ENCODE measurements at places on chromosomes 2 and 18.
A peak's percentile ranks its signal among the peaks of the same experiment; 100 is the strongest.

DNA sequence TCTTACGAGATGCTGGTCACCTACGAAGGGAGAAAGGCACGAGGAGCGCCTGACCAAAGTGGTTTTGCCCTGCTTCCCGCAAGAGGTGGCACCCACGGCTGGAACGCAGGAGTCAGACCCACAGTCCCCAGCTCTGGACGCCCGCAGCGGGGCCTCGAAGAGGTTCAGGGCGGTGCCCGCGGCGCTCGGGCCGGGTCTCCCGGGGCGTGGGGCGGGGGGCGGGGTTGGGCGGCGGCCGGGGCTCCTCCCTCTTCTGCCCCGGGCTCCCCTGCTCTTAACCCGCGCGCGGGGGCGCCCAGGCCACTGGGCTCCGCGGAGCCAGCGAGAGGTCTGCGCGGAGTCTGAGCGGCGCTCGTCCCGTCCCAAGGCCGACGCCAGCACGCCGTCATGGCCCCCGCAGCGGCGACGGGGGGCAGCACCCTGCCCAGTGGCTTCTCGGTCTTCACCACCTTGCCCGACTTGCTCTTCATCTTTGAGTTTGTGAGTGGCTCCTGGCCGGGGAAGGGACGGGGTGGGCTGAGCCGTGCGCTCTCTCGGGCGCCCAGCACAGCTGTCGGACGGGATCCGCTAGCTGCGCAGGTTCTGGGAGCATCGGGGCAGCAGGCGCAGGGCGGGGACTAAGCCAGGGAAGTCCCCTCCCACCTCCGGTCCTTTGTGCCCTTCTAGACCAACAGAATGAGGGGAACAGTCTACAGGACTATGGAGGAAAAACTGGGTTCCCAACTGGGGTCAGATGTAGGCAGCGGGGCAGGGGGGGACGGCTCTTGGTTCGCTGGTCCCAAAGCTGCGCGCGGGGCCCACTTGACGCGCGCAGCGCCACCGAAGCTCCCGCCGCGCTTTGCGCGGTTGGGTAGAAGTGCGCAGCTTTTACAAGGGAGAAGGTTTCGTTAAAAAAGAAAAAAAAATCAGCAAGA is at the start of gene MAL:
Gene MAL (plus strand): TSS at position 303 of the 914 bp plus-strand sequence. CDS start 85 bp downstream, at position 388.
- peak; percentile 23 for DNase-seq

- no peak for DNase-seq
Measured at GRCh38 chr2:158102446-158102845, 770 bp downstream of the UPP2 start.

DNA sequence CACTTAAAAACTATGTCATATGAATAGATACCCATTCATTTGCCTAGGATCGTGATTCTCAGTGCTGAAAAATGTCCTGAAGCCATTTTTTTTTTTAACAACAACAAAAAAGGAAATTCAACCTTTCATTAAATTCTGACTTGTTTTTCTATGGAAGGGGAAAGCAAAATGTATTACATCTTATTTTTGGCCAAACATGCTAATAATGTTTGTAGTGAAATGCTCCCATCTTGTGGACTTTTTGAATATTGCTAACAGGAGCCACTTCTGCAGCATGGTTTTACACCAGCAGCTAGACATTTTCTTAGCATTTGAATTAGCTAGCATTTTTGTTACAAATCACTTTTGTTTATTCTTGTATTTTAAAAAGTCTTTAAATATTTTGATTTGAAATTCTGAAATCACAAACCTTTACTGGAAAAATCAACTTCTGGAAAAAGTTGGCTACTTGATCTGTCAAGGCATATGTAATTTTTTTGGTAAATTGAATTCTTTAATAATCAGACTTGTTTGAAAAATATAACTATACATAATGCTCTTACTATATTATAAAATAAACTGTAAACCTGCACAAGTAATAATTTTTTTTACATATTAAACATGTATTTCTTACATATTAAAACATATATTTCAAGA is 75.8 kb downstream of the KIDINS220 start:
- DNase-seq: peak; percentile 36

DNA sequence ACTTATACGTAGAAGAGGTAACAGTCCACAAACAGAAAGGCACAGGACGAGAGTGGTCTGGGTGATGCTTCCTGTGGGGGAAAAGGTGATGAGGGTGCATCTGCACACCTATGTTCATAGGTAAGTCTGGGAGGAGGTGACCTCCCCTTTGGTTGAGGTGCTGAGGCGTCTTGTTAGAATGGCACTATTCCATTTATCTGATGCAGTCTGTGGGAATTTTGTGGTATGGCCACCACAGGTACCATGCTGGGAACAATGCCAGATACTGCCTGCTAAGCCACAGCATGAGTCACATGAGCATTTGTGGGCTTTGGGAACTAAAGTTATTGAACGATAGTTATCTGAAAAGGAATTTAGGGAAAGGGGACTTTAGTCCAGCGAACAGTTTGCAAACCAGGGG is 27.9 kb downstream of the IL37 start:
- no peak for DNase-seq

DNA sequence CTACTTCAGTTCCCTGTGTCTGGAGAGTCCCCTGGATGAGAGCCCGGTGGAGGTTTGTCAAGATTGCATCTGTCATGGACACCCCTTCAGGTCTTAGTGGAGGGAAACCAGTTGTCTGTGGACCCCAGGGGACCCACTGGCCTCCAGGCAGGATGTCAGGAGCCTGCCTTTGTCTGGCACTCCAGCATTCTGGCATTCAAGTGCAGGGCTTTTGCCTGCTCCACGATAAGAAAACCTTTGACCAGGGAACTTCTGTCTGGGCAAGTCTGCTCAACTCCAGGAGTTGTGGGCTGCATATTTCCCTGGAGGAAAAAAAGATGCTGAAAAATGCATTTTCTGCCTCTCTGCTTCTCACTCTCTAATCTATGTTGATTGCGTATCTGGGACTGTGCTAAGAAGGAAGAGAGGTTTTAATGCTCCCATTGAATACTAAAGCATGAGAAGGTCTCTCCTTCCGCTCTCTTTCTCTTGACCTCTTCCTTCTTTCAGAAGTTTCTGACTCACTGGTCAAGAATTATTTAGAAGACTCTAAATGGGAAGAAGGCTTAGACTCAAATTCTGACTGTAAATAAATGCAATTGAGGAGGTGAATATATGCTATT is 104.5 kb downstream of the MMADHC start:
- no peak for DNase-seq

DNA sequence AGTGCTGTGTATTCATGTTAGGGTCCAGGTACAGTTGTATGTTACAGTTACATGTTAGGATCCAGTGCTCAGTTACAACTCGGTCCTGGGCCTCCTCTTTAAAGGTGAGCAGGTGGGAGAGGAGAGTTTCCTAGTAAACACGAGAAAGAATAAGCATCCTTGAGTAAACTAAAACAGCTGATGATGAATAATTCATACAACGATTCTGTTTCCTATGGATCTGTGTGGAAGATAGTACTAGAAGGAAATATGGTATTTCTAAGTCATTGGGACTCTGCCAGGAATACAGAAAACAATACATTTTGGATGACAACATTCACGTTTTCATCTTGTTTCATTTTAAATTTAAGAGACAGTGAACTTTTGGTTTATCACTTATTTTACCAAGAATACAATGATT is 29.5 kb downstream of the SNTG2 start:
- no peak for DNase-seq

- no peak for DNase-seq
Measured at GRCh38 chr18:55248495-55248894, 289.2 kb upstream of the CCDC68 start.

DNA sequence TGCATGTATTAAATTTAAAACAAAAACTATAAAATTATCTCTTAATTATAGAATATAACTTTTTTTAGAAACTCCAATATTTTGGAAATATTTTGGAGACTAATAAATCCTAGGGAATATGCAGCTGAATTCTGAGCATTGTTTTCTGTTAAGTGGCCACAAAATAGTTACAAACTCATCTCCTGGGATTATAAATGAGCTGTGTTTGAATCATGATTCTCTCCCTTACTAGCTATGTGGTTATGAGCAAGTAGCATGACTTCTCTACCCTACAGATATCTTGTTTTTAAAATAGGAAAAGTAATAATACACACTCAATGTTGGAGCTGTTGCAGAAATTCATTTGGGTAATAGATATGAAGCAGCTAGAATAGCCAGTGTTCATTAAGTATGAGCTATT is 137.9 kb upstream of the ITGA4 start:
- DNase-seq: no peak

- no peak for DNase-seq
Measured at GRCh38 chr2:204127238-204127637, 190.7 kb downstream of the ICOS start.

DNA sequence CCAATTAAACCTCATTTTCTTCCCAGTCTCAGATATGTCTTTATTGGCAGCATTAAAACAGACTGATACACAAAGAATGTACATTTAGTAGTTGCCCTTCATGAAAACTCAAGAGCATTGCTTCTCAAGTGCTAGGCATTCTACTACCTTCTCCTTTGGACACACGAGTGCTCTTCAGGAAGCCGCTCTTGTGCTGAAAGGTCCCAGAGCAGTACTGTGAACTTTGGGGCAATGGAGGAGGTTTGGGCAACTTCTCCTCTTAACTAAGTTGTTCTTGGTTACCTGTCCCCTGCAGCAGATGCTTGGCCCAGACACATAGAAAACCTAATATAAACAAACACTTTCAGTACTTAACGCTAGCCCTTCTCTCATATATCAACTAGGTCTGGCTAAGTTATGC is 362.8 kb downstream of the DPP10 start:
- no peak for DNase-seq

DNA sequence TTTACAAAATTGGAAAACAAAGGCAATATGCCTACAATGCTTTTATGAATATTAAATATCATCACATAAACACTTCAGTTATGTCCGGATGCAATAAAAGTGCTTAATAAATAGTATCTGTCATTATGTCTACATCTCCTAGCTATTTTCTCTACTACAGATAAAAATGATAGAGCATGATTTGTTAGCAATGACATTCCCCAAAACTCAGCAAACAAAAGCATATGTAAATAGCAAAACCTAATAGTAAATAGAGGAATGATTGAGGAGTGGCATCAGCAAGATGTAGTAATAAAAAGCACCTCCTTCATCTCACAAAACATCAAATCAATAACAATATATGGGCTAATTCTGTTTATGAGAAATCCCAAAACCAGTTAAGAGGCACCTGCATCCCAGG is 46.5 kb upstream of the COL5A2 start:
- no peak for DNase-seq

- DNase-seq: no peak
Measured at GRCh38 chr2:19246496-19246895, 111.9 kb downstream of the OSR1 start.
